ENCODE measurements at places on chromosomes 4 and X.

DNA sequence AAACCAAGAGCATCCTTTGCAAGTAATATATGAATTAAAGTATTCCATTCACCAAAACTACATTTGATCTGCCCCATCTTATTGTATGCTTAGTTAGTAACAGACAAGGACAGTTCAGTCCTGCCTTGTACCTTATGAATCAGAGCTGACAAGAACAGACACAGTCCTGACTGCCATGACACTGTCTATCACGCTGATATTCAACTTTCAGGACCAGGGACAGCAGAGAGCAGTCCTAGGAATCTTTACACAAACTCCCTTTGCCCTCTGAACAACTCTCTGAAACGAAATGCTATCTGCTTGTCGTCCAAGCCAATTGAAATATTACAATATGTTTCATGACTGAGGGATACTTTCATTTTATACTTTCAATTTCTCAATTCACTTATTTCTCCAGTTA lies 268.6 kb upstream of the VCX start:
- no peak for DNase-seq

- DNase-seq = no peak
Measured at GRCh38 chrX:109889289-109890006, 113.5 kb upstream of the TMEM164 start.

DNA sequence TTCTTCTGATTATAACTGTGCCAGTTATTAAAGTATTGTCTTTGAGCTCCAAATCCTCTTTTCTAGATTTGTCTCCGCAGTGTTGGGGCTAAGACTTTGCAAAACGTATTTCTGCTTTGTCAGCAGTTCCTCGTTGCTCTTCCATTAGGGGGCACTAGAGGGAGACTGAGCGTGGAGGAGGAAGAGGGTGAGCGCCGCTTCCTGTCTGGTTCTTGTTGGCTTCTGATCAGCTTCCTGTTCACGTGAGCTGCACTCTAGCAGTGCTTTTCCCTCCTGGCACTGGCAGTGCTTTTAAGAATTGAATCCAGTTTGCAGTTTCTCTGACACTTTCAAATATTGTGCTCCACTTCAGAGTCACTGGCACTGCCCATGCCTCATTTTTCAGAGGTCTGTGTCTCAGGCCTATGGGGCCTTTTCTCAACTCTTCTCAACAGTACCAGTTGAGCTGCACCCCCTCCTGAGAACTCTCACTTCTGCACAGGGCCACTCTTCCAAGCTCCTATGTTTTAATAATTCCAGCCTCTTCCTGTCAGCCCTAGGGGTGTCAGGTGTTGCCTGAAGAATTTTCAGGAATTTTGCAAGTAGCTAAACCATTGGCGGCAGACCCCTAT lies 54.4 kb upstream of the LCORL start:
- no peak for DNase-seq

DNA sequence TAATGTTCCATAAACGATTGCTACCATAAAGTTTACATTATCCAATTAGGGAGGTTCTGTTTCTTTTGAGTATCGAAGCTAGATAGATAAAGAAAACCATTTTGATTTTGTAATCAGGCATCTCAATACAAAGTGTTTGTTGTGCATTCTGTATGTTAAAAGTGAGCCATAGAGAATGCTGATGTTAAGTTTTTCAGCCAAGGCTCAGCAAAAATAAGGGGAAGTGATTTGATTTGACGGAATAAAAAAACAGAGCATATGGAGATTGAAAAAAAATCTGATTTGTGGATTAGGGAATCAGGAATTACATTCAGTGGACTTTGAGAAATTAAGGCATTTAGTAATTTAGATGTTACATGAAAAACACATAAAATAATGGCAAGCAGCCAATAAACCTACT lies 314.8 kb downstream of the PPP3CA start:
- DNase-seq = no peak

DNA sequence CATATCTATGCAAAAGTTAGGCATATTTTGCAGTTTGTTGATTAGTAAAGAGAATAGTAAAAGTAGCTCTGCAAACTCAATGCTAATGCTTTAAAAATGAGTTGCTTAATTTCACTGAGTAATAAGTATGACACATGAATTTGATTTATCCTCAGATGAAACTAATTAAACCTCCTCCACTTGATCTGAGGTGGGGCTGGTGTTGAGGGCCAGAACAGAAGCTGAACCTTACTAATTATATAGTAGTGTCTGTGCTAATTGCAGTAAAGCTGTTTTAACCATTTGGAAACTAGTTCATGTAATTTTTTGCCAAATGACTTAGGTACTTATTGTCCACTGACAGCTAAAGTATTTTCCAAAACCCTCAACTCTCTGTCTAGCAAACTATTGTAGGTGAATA lies 7.7 kb upstream of the PGAM4 start:
- DNase-seq = no peak

- no peak for DNase-seq
Measured at GRCh38 chr4:159308566-159309340, 205.9 kb downstream of the RAPGEF2 start.

GRCh38 chr4:164648151-164648848 lies 105.6 kb upstream of the SMIM31 start:
- DNase-seq = no peak
